ENCODE measurements at places on chromosomes 4 and X.

DNA sequence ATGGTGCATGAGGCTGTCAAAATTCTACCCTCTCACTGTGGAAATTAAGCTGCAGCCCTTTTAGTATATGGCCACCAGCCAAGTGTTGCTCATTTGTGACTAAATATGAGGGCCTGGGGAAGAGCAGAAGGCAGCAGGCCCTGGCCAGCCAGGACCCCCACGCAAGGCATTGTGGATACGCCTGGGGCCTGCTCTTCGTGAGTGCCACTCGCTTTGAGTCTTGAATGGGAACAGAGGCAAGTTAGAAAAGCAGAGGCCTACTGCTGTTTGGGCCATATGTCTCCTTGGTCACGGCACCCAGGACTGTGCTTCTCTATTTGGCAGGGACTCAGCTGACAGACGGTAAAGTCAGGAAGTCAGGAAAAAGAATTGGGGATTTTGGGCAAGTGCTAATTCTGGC lies 10.9 kb downstream of the RTL5 start:
- DNase-seq = no peak

- no peak for DNase-seq
Measured at GRCh38 chrX:72180539-72180938, 1.0 kb upstream of the PIN4 start.

GRCh38 chr4:35052546-35052945 lies 1191.8 kb downstream of the ARAP2 start:
- DNase-seq = no peak

GRCh38 chr4:674172-675035 lies at the start of the genes ATP5ME and MYL5:
ATP5ME (minus strand) TSS chr4:674276; CDS start chr4:674247, 29 bp downstream.
MYL5 (plus strand) TSS chr4:674542; CDS start chr4:678027, 3,485 bp downstream.
- DNase-seq = peak; percentile 99

DNA sequence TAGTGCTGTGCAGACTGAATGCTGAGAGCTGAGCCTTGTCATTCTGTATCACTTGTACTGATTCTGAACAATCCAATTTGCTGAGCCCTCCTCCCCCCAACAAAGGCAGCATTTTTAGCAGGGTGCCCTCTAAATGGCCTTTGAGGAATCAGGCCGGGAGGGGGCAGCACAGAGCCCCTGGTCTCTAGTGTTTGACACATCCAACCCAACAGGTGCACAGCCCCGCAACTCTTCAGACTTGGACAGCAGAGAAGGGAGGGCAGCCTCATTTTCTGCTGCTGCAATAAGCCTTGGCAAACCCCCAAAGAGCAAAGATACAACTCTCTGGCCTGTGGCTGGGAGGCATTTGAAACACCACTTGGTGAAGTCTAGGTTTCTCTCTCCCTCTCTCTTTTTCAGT lies 3.4 kb downstream of the ATP1B4 start:
- no peak for DNase-seq

- DNase-seq = no peak
Measured at GRCh38 chr4:19425146-19425545, 826.6 kb upstream of the SLIT2 start.

DNA sequence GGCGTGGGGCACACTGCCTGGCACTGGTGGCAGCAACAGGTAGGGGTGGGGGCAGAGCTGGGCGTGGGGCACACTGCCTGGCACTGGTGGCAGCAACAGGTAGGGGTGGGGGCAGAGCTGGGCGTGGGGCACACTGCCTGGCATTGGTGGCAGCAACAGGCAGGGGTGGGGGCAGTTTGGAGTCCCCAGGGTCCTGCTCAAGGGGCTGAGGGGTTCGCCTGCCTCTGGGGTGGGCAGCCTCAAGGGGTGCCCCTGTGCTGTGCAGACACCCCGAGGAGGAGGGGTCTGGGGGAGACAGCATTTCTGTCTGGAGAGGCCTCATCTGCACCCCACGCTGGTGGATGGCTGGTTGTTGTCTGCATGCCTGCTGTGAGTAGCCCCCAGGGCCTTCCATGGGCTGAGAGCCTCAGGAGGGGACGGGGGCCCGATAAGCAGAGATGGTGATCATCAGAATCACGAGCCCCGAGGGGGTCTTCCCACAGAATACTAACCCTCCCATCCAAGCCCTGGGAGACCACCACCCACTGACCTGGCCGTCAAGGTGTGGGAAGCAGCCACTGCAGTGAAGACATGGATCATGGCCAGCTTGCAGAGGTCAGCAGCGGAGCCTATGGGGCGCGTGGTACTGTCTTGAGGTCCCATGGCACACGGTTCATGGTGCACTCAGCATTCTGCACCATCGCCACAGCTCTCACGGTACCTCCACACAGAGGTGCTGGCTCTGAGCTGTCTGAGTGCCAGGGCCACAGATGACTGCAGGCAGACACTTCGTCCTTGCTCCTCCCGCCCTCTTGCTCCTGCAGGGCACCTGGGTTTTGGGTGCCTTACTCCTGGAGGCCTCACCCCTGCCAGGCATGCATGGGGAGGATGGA lies 21.5 kb downstream of the NAT8L start:
- no peak for DNase-seq

GRCh38 chr4:97359826-97360225 lies 783.5 kb downstream of the STPG2 start:
- DNase-seq = no peak

DNA sequence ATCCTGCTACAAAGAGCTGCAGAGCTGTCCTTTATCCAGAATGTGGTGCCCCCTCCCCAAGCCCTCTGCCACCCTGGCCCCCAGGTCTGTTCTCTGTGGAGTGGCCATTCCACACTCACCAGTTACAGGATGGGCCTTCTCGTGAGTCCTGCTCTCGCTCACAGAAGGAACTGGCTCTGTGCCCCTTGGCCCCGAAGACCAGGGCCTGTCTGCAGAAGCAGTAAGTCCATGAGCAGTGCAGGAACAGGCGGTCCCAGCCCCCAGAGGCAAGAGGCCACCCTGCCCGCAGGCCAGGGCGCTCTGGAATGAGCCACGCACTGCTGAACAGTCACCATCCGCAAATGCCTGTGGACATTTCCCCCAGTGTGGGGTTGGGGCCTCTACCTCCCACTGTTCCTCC lies 92.2 kb downstream of the DCTD start:
- no peak for DNase-seq

GRCh38 chr4:83195269-83195668 lies 80.7 kb upstream of the PLAC8 start:
- no peak for DNase-seq

- DNase-seq = no peak
Measured at GRCh38 chrX:130097507-130098209, 12.6 kb downstream of the ELF4 start.

- no peak for DNase-seq
Measured at GRCh38 chr4:118177126-118177525, 142.8 kb downstream of the NDST3 start.

- no peak for DNase-seq
Measured at GRCh38 chrX:26606971-26607370, 391.0 kb downstream of the MAGEB5 start.

DNA sequence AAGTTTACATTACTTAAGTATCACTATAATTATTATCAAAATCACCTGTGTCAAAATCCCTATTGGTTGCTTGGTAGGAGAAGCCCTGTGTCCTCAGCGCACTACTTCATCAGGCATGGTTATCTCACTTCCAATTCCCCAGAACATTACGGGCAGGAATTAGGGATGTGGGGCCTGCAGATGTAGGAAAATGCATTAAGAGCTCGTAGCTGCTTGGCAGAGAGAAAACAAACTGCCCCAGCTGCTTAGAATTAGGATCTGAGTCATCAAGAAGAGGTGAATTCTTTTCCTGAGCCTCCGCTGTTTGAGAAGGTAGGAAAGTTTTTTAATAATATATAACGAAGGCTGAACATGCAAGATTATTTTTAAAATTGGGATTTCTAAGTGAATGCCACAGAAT lies 31.1 kb upstream of the CLNK start:
- no peak for DNase-seq
